ENCODE measurements at places on chromosomes 2 and 18.

GRCh38 chr2:98453083-98453482, 8.4 kb downstream of the INPP4A start:
- no peak for DNase-seq

GRCh38 chr2:30349691-30350090, 97.4 kb upstream of the LCLAT1 start:
- no peak for DNase-seq

GRCh38 chr18:29588446-29589100, 1411.6 kb upstream of the CDH2 start:
- DNase-seq = no peak

DNA sequence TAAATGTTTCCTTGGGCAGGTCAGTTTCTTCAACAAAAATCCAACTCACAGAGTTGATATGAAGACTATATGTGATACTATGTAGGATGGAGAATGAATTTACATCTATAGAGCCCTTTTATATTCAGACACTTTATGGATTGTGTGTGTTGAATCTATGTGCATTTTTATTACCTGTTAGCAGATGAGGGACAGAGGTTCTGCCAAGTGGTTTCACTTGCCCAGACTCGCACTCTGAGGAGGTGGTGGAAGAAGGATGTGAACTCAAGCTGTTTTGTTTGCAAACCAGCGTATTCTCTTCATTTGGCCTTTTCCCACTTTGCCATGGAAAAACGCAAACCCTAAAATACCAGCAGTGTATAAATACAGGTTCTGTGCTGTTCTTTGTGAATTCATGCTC, 237.6 kb downstream of the TDRD15 start:
- no peak for DNase-seq

DNA sequence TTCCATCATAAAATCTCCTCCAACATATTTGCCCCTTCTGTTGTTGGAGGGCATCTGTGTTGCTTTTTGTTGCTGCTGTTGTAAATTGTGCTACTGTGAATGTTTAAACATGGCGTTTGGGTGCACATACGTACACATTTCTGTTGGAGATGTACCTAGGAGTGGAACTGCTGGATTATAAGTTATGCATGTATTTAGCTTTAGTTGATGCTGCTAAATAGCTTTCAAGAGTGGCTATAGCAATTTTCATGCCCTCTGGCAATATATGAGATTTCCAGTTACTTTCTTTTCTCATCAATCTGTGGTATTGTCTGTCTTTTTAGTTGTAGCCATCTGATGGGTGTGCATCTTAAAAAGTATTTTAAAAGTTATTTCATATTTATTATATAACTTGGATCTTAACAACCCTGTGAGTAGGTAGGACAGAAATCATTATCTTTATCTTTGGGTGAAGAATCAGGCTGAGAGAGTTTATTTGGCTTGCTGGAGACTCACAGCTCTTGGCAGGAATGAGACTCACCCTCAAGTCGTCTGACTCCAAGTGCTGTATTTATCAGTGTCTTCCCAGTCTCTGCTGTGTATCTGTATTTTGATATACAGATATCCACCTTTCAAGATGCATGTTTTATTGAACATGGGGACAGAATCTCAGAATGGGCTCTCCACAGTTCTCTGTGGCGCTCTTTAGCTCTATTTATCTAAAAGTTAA, 16.9 kb downstream of the ZNF236 start:
- DNase-seq = no peak

DNA sequence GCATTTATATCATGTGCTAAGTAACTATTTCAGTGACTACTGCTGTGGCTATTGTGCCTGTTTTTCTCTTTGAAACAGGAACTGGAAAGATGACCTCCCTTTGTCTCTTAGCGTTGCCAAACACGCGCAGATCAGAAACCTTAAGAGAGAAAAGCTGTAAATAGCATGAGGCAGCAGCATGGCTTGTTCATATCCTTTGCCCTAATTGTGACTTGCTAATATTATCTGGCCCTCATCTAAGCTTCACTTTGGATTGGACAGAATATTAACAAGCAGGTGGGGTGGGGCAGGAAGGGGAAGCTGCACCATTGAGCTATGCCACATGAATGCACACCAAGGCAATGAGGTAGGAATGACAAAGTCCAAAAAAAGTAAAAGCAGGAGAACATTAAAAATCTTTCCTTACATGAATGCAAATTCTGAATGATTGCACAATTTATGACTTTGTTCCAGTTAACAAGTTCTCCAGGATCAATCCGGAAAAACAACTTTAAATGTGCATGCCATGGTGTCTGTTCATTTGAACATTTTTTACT, 128.4 kb downstream of the IRS1 start:
- no peak for DNase-seq

- no peak for DNase-seq
These were observed 5.0 kb upstream of the ALPK2 start for GRCh38 chr18:58633874-58634273.

- no peak for DNase-seq
These were observed 110.5 kb downstream of the ESCO1 start for GRCh38 chr18:21489919-21490495.
